Germinal center (tissue), 1 donor: ENCODE measurements at places on chromosomes 5 and 9.

GRCh38 chr5:78253201-78253600 lies 41.3 kb downstream of the AP3B1 start:
- no peak for DNase-seq

GRCh38 chr5:175840050-175840841 lies 31.1 kb upstream of the CPLX2 start:
- peak; percentile 19 for DNase-seq

- DNase-seq: no peak
Observed at GRCh38 chr9:27090231-27090630, 18.8 kb upstream of the TEK start.

DNA sequence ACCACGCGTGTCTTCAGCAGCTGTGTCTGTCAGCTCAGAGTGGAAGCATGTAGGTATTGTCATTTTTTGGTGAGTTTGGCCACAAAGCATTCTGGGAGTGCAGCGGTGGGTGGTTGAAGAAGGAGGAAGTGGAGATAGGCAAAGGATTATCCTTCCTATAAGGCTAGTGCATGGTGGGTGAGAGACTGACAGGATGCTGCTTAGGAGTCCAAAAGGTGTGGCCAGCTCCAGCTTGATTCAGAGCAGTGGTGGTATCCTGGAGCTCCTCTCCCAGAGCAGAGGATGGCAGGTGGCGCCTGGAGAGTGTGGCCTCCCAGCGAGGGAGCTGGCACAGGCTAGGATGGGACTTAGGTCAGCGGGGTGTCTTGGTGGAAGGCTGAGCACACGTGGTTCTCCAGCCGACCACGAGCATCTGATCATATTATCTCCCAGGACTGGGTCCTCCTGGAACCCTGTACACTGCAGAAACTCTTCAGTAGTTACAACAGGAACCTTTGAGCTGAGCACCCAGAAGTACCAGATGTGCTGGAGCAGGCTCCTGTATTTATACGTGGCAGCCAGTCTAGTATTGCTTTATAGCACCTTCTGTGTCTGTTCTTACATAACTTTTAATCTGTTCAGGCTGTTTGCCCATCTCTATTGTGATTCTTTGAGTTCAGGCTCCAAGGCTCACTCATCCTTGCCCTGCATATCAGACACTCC lies 29.6 kb downstream of the MAML1 start:
- DNase-seq: peak; percentile 37

- no peak for DNase-seq
Observed at GRCh38 chr5:122612901-122613300, 162.0 kb upstream of the SNX2 start.

- DNase-seq: no peak
Observed at GRCh38 chr5:73415617-73416016, 33.0 kb downstream of the FOXD1 start.

- DNase-seq: no peak
Observed at GRCh38 chr9:2745560-2746380, 28.5 kb downstream of the KCNV2 start.

DNA sequence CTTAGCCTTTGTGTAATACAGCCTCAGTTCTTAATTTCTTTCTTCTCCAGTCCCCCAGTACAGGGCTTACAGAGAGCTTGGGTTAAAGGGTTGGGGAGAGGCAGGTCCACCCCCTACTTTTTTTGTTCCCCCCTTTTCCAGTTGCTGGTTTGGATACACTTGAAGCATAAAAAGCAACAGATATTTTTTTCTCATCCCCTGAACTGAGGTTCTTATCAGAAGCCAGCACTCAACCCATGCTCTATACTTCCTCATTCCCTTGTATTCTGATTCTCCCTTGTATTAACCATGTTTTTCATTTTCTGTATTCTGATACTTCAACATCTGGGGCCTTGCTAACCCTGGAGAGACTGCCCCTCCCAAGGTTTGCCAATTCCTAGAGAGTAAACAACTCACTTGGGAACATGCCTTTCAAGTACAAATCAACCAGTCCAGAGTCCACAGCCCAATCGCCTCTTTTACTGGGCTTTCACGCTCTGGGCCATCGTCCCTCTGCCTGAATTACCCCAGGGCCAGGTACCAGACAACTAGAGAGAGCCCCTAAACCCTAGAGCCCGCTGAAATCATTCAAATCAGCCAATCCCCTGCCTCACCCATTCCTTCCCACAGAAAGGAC lies 333.4 kb upstream of the PUM3 start:
- no peak for DNase-seq

DNA sequence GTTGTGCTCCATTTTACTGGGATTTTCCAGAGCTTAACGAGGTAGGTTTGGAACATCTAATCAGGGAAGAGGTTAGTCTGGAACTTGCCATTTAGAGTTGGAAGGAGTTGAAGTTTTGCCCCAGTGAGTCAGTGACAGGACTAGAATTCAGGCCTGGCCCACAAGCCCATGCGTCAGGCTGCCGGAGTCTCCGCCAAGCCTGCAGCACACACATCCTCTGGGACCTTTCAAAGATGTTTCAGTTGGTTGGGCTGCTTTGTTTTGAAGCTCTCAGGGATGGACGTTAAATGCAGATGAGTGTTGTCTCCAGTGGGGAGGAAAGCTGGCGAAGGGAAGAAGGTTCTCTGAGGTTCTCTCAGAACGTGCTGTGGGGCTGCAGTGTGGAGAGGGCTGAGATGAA lies 147.0 kb downstream of the PSAT1 start:
- DNase-seq: no peak

- DNase-seq: no peak
Observed at GRCh38 chr9:84761137-84761808, 91.7 kb downstream of the NTRK2 start.

DNA sequence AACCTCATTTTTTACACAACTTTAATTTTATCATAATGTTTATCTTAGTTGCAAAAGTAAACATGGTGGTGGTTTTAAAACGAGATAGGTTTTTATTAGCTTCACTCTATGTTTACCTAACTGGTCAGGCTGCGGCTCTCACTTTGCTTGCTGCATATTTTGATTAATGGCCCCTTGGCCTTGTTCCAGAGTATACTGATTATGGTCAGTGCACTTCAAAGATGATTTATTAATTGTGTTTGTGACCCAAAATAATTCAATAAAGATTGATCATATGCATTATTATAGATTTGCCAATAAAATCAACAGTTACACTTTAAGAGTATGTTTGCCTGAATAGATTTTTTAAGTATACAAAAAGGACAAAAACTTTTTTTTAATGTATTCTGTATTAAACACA lies 188.0 kb downstream of the XRCC4 start:
- DNase-seq: no peak

DNA sequence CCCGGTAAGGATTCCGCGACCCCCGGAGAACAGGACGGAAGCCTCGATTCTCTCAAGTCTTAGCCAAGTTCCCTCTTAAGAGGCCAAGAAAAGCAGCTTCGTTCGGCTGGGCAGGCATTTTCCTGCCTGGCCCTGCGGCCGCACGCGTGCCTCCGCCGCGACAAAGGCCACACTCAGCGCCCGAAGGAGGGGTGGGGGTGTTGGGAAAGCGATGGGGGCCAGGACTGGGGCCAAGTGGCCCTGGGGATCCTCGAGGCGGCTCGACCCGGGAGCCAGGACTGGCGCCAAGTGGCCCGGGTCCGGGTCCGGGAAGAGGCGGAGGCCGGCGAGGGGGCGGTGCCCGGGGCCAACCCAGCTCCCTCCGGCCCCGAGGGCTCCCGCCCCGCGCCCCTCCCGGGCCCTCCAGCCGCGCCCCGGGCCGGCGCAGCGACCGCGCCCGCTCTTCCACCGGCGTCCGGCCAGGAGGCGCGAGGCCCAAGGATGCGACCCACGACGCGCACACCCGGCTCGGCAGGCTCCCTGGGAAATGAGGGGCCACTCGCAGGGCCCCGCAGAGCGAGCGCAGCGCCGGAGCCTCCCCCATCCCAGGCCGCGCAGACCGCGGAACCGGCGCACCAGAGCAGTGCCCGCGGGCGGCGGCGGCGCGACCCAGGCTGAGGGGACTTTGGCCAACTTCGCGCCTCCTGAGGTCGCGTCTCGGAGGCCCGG lies 756 bp downstream of the VAV2 start:
- DNase-seq: no peak

GRCh38 chr9:116901260-116901659 lies 214.2 kb downstream of the TRIM32 start:
- DNase-seq: no peak
